ENCODE measurements at places on chromosomes 2 and 18.

DNA sequence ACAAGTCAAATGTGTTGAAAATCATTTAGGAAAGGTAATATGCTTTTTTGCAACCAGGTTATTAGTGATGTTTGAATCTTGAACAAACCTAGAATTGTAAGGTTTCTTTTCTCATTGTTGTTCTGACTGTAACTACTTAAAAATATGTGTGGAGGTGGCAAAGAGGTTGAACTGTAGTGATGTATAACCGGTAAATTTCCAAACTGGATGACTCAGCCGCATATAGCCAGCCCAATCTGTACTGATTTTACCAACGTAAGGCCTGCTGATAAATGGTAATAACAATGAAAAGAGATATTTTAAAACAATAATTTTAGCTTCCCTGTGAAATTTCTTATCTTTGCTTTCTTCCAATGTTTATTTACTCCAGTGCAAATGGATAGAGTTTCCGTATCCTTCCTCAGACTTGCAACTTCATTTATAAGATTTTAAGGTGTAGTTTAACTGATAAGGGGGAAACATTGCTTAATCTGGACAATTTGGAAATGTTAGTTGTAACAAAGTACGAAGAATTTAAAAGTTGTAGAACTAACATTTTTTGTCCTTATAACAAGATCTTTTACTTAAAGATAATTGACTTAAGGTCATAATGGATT is 1170.4 kb upstream of the ZEB2 start:
- DNase-seq: no peak

DNA sequence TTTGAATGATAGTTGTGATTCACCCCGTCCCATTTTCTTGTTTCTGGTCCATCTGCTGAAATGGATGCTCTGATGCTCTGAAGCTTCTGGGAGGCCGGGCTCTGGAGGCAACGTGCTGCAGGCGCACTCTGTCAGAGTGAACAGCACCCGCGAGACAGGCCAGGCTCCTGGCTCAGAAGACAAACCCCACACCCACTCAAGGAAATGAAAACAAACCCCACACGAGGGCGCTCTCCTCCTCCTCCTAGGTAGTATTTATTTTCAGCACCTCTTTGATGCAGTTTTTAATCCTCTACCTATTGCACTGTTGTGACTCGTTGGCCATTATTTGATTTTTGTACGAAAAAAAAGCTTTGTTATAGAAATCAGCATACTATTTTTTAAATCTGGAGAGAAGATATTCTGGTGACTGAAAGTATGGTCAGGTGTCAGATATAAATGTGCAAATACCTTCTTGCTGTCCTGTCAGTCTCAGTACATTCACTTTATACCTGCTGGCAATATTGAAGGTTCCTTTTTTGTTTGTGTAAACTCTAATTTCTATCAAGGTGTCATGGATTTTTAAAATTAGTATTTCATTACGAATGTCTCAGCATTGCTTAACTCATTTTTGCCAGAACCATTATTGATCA is 10.3 kb upstream of the CHST10 start:
- peak; percentile 34 for DNase-seq

- no peak for DNase-seq
Measured at GRCh38 chr18:65145312-65145711, 605.5 kb upstream of the CDH7 start.

GRCh38 chr2:167471332-167471731 is 583.1 kb downstream of the XIRP2 start:
- no peak for DNase-seq

- no peak for DNase-seq
Measured at GRCh38 chr2:143698888-143699570, 569.8 kb downstream of the ARHGAP15 start.

- DNase-seq: peak; percentile 24
Measured at GRCh38 chr2:85308896-85309555, 18.8 kb downstream of the TGOLN2 start.

- no peak for DNase-seq
Measured at GRCh38 chr2:34549710-34550345, 950.7 kb upstream of the FAM98A start.

DNA sequence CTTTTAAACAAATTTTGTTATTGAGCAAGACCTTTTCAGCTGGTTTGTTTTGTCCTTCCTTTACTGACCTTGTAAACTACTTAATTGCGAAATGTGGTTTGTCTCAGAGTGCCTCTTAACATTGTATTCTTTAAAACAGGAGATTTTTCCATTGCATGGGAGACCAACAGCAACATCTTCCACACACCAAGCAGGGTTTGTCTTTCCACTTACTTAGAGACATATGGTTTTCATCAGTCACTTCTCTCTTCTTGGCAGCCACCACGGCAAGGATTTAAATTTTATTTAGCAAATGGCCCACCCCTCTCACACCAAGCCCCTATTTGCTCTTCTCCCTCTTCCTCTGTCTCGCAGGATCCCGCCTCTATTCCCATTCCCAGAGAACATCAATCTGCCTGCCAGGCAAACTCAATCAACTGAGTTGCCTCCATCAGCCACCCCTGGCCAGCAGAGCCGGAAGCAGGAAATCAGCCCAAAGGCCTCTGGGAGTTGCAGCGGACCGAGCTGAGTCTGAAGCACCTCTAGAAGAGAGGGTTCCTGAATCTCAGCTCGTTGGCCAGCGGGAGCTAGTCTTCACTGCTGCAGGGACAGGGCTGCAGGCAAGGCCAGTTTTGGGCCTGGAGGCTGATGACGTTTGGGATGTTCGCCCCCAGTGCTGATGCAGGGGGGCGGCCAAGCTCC is 11.3 kb upstream of the CIB4 start:
- DNase-seq: no peak
